ENCODE measurements at places on chromosomes 16 and 17.

DNA sequence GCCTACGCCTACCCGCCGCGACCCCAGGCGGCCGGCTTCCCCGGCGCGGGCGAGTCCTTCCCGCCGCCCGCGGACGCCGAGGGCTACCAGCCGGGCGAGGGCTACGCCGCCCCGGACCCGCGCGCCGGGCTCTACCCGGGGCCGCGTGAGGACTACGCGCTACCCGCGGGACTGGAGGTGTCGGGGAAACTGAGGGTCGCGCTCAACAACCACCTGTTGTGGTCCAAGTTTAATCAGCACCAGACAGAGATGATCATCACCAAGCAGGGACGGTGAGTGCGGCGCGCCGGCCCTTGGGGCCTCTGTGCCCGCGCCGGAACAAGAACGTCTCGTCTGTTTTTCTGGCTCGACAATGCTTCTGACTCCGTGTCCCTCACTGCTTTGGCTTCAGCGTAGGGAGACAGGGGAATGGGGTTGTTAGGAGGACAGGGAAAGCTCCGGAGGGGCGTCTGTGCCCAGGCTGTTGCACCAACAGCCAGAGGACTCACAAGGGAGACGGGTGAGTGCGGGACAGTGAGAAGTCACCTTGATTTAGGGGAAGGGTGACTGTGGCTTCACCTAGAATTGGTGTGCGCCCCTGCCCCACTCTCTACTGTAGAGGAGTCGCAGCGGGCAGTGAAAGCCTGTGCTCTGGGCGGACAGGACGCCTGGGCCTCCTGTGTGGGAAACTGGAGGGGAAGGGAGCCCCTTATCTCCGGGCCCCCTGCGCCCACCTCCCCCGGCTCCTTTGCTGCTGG is 806 bp downstream of the TBX21 start:
- DNase-seq, result no peak
- H3K27ac ChIP-seq, result peak overlapping the region; percentile 94
- peaks cover 33% of the 10 kb centered on the region for H3K4me1 ChIP-seq
- peak overlapping the region; percentile 95 for H3K4me3 ChIP-seq
- H3K27me3 ChIP-seq, result peaks cover 8% of the 10 kb centered on the region

DNA sequence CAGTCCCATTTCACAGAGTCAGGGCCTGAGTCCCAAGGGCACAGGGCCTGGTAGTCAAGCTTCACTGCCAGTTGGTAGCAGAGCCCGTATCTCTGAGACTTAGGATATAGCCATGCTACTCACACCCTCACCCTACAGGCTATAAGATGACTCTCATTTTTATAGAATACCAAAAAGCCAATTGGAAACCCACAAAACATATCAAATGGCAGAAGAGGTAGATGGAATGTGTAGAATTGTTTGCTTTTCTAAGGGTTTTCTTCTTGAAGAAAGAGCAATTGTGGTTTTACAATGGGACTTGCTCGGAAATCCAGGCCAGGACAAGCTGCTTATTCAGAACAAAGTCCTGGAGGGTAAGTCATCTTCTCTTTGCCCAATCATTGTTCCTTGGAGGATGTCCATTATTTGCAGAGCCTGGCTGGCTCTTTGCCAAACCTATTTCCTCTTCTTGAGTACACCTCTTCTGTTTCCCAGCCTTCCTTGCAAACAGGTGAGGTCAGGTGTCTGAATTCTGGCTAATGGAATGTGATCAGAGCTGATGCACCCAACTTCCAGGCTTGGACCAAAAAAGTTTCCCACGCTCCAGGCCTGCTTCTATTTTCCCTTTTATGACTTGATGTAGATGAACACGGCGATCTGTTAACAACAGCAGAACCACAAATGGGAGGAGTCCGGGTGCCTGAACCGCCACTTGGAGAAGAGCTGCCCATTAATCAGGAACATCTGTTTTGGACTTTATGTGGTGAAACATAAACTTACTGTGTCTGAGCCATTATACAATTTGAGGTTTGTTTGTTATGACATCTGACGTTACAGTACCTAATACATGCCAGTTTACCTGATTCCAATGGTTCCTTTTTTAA is 16.9 kb upstream of the CCL22 start:
- H3K4me3 ChIP-seq, result no peak overlapping the region
- H3K27ac ChIP-seq, result no peak overlapping the region
- peaks cover 22% of the 10 kb centered on the region for H3K4me1 ChIP-seq
- H3K27me3 ChIP-seq, result peaks cover 48% of the 10 kb centered on the region

GRCh38 chr16:48361012-48361411 is 24.2 kb downstream of the SIAH1 start:
- no peak for DNase-seq
- H3K27me3 ChIP-seq, result no peaks in the 10 kb centered on the region
- H3K36me3 ChIP-seq, result no peaks in the 10 kb centered on the region
- H3K4me3 ChIP-seq, result no peak overlapping the region

- no peak overlapping the region for H3K4me3 ChIP-seq
- peaks cover 4% of the 10 kb centered on the region for H3K36me3 ChIP-seq
- no peak overlapping the region for H3K27ac ChIP-seq
- H3K4me1 ChIP-seq, result peaks cover 8% of the 10 kb centered on the region
- no peaks in the 10 kb centered on the region for H3K27me3 ChIP-seq
- DNase-seq, result peak; percentile 70
Measured at GRCh38 chr17:78421534-78422266, 43.3 kb downstream of the PGS1 start.

DNA sequence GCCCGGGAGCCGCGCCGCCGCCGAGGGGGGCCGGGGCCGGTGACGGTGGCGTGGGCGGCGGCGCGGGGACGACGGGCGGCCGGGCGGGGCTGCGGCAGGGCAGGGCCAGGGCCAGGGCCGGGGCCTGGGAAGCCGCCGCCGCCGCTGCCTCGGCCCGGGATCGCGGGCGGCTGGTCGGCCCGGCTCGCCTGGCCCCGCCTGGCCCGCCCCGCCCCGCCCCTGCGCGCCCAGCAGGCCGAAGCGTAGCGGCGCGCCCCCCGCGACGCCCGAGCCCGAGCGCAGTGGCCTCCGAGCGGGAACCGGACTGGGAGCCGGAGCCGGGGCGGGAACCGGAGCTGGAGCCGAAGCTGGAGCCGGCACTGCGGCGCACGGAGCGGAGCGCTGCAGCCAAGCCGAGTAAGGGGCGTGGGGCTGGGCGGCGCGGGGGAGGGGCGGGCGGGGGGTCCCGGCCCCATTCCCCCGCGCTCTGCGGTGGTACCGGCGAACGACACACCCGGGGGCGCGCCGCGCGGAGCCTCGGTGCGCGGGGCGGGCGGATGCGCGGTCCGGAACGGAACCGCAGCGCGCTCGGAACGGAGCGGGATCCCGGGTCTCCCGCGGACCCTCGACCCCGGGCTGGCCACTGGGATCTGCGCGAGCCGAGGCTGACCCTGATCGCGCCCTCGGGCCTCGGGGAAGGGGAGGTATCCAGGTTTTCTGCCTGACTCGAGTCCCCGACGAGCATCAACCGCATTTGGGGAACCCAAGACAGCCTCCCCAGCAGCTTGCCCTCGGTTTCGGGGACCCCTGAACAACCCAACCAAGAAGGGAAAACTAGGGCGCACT is at the start of gene BEAN1:
TSS of gene BEAN1 (plus strand) at position 260 of the 825 bp plus-strand sequence. CDS start 10,382 bp downstream, outside the sequence.
- H3K27ac ChIP-seq, result no peak within 1 kb of the TSS
- H3K27me3 ChIP-seq, result peaks cover 67% of the 10 kb centered on the region
- peak within 1 kb of the TSS; percentile 68 for H3K4me3 ChIP-seq

DNA sequence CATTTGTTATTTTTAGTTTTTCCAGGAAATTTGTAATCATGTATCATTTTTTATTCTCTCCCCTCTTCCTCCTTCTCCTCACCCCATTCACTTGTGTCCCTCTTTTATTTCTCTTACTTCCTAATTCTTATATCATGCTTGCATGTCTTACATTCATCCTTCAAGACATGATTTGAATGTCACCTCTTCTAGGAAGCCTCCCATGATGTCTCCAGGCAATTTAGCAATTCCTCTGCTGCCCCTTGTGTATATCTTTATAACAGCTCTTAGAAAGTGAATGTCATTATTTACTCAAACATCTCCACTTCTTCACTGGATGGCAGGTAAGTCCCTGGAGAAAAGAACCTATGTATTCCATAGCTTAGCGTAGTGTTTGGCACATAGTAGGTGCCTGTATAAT is 7.8 kb downstream of the HNF1B start:
- no peak for DNase-seq
- peaks cover 3% of the 10 kb centered on the region for H3K36me3 ChIP-seq
- no peak overlapping the region for H3K27ac ChIP-seq
- peaks cover 50% of the 10 kb centered on the region for H3K27me3 ChIP-seq
- H3K4me3 ChIP-seq, result no peak overlapping the region
- no peaks in the 10 kb centered on the region for H3K4me1 ChIP-seq

DNA sequence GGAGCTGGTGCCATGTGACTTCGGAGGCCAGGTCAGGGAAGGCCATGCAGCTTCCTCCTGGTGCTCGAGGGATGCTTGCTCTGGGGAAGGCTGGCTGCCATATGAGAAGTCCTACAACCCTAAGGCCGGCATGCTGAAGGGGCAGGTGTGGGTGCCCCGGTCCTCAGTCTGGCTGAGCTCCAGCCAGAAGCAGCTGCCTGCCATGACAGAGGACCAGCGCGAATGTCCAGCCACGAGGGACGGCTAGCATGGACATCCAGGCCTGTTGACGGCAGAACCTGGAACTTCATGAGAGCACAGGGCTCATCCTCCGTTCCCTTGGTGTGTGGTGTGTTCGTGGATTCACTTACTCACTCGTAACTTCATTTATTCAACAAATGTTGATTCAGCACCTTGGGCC is 140.6 kb downstream of the IRF8 start:
- no peak overlapping the region for H3K27ac ChIP-seq
- H3K4me1 ChIP-seq, result peaks cover 6% of the 10 kb centered on the region
- no peak overlapping the region for H3K4me3 ChIP-seq
- H3K27me3 ChIP-seq, result peaks cover 44% of the 10 kb centered on the region
- DNase-seq, result no peak

DNA sequence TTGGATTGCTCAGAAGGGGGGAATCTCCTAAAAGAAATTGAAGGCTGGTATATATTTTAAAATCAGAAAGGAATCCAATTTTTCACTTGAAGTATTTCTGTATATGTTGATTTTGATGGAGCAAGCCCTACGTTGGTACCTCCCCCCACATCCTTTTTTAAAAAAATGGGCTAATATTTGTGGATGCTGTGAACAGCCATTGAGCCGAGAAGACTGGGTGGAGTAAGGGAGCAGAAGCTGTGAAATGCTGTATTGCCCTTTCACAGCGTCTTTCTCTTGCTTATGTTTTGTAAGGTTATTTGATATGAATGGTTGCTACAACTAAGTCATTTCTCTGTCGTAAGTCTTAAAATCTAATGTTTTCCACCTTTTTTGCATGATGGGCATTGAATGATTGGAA is 2.3 kb downstream of the PAFAH1B1 start:
- H3K27ac ChIP-seq, result no peak overlapping the region
- no peaks in the 10 kb centered on the region for H3K27me3 ChIP-seq
- peaks cover 2% of the 10 kb centered on the region for H3K36me3 ChIP-seq
- peak overlapping the region; percentile 99 for H3K4me3 ChIP-seq
- no peak for DNase-seq

DNA sequence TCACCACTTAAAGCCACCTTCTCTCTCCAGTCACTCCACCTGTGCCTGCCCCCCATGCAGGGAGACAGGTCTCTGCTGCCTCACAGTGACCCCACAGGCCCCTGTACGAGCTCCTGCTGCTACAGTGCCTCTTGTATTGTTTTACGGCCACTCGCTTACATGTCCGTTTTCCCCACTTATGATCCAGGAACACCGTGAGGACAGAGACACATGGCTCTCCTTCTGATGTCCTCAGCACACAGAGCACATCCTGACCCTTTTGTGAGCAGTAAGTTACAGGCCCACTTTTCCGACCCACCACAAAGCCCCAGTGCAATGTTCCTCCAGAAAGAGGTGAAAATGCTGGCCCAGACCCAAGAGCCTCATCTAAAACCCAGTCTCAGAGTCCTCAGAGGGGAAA is 84.8 kb upstream of the GNAO1 start:
- H3K36me3 ChIP-seq, result no peaks in the 10 kb centered on the region
- H3K4me3 ChIP-seq, result no peak overlapping the region
- no peak for DNase-seq
- peaks cover 7% of the 10 kb centered on the region for H3K27me3 ChIP-seq
- H3K27ac ChIP-seq, result no peak overlapping the region

- DNase-seq, result no peak
- no peak overlapping the region for H3K27ac ChIP-seq
- H3K36me3 ChIP-seq, result peaks cover 8% of the 10 kb centered on the region
Measured at GRCh38 chr16:15866451-15866850, 9.6 kb upstream of the MYH11 start.

DNA sequence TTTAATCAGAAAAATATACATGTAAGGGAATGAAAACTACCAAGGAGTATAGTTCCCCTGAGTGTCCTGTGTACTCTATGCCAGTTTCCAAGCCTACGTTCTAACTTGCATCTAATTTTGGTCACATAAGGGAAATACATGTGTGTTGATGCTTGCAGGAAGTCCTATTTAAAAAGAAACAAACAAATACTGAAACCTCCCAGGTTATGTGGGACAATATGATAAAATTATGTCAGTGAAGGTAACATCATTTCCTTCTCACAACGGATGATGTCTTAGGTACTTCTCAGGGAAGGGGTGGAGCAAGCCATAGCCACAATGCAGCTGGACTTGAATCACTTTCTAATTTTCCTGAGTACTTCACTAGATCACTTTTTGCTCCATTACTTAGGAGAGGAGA is 115.9 kb downstream of the ZFHX3 start:
- H3K4me1 ChIP-seq, result peaks cover 10% of the 10 kb centered on the region
- DNase-seq, result no peak
- peaks cover 13% of the 10 kb centered on the region for H3K27me3 ChIP-seq
- peak overlapping the region; percentile 75 for H3K27ac ChIP-seq
- no peaks in the 10 kb centered on the region for H3K36me3 ChIP-seq

DNA sequence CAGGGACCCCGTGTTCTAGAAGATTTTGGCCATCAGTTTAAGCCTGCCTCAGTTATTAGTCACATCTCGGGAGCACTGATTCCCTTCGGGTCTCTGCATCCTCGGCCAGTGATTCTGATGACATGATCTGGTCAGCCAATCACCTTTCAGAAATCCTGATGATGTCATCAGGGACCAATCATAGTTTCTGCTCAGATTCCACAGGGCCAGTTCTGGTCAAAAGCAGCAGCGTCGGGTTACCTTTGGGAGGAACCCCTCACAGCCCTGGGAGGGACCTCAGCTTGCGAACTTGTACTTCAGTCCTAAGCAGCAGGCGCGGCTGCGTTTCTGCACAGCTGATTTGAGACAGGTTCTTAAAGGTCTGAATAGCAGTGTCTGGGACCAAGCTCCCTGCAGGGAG is 13.9 kb downstream of the KDM8 start:
- no peak for DNase-seq
- no peaks in the 10 kb centered on the region for H3K27me3 ChIP-seq
- peaks cover 2% of the 10 kb centered on the region for H3K36me3 ChIP-seq
- no peak overlapping the region for H3K27ac ChIP-seq

- H3K27ac ChIP-seq, result no peak overlapping the region
- H3K27me3 ChIP-seq, result peaks cover 8% of the 10 kb centered on the region
- no peak for DNase-seq
- H3K4me3 ChIP-seq, result no peak overlapping the region
Measured at GRCh38 chr16:54242199-54242598, 44.4 kb downstream of the IRX3 start.

Measured in T-helper 17 cell (primary cell).